ENCODE measurements at places on chromosomes 6 and 20.

- no peak for DNase-seq
Measured at GRCh38 chr20:51091406-51092195, 68.7 kb upstream of the KCNG1 start.

DNA sequence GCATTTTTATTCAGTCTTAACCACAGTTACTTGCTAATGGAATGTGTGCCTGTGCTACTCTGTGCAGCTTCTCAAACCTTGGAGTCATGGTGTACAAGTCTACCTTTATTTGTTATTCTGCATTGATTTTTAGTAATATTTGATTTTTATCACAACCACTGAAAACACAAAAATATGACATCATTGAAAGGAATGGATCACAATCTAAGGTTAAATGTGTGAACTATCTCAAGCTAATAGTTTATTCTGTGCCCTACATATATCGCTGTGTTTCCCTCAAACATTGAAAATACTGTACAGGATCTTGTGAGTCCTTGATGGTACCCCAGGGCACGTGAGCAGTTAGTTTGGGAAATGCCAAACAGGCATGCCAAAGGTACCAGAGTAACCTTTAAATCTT lies 573.4 kb downstream of the FRK start:
- DNase-seq = no peak

GRCh38 chr6:142356884-142357225 lies 55.0 kb downstream of the ADGRG6 start:
- no peak for DNase-seq

DNA sequence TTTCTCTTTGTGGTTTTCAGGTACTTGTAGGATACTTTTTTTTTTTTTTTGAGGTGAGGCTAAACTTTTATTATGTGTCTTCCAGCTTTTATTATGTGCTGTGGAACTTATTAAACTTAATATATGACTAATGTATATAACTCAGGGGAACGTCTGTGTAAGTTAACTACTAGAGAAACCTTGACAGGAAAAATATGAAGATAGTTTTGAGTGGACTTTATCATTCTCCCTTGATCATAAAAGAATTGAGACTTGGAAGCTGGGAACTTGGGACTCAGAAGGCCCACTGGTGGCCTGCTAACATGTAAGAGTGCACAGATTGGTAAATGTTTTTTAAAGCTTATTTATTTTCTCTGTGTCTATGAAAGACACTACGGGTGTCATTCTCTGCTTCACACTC lies 73.1 kb downstream of the CARMIL1 start:
- DNase-seq = no peak

- no peak for DNase-seq
Measured at GRCh38 chr6:6624269-6624990, 35.9 kb downstream of the LY86 start.

DNA sequence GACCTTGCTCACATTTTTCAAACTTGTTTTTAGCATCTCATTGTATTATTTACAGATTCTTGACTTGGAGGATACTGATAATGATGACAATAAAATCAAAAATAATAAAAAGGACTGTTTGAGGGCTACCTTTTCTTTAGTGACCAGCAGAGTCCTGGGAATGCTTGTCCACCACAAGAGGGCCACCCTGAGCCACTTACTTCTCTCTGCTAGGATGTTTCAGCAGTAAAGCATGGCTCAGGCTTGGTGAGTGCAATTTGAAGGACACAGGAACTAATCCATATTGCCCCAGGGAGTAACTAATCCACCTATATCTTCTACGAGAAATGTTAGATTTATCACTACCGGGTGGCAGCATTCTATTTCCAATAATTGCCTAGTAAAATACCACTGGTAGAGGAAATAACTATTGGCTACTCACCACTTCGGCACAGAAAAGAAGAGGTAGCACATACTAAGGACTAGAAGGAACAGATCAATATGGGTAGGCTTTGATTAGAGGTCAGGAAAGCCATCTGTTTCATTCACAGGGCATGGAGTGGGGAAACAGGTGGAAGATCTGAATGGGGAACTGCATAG lies 5.8 kb upstream of the KIAA0408 start:
- peak; percentile 30 for DNase-seq

DNA sequence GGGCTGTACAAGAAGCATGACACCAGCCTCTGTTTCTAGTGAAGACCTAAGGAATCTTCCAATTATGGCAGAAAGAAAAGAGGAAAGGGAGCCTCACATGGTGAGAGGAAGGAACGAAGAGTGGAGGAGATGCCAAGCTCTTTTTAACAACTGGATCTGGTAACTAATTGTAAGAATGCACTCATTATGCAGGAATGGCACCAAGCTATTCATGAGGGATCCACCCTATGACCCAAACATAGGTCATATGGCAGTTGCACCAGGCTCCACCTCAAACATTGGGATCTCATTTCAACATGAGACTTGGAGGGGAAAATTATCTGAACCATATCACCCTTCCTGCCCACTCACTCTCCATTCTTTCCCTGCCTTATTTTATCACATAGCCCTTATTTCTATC lies 496.0 kb upstream of the SPTLC3 start:
- no peak for DNase-seq

- DNase-seq = no peak
Measured at GRCh38 chr6:155090166-155090565, 95.1 kb downstream of the TIAM2 start.

- no peak for DNase-seq
Measured at GRCh38 chr6:110255211-110255750, 75.1 kb downstream of the CDC40 start.

DNA sequence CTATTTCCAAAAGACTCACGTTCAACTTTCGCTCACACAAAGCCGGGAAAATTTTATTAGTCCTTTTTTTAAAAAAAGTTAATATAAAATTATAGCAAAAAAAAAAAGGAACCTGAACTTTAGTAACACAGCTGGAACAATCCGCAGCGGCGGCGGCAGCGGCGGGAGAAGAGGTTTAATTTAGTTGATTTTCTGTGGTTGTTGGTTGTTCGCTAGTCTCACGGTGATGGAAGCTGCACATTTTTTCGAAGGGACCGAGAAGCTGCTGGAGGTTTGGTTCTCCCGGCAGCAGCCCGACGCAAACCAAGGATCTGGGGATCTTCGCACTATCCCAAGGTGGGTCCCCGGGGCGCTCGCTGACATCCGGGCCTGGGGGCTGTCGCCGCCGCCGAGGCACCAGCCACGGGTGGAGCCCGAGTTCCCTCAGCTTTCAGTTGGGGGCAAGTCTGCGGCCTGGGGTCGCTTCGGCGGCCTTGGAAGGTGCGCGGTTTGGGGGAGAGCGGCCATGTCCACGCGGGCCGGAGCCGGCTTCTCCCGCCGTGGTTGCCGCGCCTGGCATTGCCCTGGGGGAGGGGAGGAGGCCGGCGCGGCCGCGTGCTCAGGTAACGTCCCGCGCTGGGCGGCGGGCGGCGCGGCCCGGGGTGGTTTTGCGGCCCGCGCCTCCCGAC lies 429 bp downstream of the AMD1 start:
- no peak for DNase-seq

DNA sequence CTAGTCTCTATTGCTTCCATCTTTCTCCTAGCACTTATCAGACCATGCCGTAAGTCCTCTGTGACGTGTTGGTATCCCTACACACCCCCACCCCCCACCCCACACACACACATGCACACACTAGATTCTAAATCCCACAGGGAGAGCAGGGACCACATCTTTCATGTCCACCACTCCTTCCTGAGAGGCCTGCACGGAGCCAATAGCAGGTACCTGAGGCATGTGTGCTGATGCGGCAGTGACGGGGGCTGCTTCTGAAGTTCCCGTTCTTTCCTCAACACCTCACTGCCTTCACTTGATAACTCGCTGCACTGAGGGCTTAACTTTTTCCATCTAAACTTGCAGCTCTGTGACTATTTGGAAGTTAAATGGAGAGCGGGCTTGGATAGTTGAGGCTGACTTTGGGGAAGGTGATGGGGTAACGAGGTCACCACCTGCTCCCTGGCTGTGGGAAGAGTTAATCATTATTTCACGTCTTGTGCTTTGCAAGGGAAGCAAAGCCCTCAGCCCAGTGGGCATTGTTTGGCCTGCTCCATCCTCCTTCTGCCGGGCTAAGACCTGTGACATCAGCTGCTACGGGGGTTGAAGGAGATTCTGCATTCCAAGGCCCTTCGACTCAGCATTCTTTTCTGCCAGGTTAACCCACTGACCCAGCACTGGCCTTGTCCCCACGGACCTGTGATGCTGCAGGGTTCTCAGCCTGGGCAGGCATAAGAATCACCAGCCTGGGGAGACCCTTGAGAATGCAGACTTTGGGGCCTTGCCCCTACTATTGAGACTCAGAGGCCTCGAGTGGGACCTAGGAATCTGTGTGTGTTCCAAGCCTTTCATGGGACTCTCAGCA lies 187.8 kb downstream of the ANKRD60 start:
- DNase-seq = no peak

- no peak for DNase-seq
Measured at GRCh38 chr6:157516319-157517026, 135.5 kb downstream of the ZDHHC14 start.

DNA sequence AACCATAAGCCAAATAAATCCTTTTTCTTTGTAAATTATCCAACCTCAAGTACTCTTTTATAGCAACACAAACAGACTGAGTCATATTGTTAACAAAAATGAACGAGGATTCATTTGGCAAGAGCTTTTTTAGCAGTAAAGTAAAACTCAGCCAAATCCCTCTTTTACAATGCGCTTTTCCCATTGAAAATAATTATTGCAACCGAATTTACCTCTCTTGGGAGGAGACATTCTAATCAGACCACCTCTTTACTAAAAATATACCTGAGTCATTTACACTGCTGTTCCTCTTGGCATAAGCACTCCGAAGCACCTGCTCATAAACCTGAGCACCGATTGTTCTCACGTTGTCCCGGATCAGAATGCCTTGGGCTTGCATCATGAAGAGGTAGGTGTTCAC lies 57.4 kb downstream of the B4GALT5 start:
- no peak for DNase-seq

DNA sequence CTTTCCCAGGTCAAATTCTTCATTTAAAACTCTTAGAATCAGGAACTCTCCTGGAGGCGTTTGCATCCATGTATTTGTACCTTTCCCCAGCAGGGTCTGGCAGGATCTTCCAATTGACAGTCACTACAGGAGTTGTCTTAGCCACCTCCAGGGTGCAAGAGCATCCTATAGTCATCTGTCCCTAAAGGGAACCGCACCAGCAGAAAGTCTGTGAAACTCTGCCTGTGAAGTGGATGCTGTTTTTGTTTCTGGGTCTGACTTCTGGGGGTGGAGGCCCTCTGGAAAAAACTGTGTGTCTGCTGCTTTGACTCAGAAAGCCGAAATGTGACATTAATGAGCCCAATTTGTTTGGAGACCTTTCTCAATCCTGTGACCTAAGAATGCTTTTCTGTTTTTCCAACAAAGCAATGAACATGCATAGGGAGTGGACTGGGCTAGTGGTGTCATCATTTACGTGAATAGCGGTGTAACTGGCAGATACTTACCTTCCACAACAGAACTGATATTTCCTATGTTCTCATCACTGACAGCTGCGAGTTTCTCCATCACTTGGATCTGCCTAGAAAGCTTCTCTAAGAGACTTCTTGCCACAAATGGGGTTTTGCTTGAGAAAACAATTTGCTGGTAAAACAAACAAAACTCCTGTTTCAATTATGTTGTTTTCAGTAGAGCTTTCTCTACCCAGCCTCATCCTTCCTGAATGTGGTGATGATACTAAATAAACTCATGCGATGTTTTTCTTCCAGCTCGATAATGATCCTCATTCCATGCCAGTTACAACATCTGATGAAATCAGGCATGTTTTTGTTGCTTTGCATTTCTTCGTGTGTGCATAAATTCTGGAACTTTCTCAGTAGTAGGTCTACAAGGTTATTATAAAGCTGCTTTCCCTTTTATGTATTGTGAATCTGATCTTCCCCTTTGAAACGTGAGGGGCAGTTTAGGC lies 33.3 kb upstream of the ARMH2 start:
- DNase-seq = no peak

DNA sequence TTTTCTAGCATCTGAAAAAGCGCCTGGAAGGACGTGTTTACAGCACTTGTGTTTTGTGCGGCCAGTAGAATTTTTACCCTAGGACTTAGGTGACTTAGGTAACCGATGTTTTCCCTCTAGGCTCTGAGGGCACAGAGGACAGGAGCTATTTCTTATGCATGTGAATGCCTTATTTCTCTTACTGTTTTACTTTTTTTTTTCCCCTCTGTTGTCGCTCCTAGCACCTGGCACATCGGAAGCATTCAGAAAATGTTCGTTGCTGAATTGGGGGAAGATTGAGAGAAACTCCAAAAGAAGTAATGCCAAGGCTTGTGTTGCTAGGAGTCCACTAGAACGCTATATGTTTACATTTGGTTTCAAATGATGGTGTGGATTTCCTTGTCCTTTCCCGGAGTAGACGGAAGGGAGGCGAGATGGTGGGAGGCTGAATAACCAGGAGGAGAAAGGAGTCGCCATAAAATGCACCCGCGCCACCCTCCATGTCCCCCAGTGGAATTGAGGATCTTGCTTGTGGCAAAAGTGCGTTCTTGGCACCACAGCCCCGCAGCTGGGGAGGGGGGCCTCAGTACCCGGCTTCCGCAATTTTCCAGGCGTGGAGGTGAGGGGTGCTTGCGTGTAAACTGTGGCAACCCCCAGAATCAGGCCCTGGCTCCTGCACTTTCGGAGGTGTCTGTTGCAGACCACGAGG lies 6.9 kb downstream of the OLIG3 start:
- no peak for DNase-seq

DNA sequence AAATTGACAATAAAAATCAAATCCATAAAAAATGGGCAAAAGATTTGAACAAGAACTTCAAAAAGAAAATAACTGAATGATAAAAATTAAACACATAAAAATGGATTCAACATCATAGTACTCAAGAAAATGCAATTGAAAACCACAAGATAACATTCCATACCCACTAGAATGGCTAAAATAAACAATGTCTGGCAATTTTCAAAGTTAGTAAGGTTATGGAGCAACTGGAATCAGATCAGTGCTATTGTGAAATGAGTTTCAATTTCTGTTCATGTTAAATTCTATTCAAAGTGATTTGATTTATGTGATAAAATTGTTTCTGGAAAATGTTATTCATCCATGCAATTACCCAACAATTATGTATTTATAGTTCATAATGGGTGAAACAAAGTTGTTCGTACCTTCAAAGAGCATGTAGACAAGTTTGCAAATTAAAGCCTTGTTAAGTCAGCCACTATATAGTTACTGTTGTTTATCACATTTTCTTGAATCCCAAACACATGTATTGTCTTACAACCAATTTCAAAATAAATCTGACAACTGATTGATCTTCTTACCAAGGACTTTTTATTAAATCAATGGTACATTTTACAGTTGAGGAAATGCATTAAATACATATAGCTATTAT lies 151.5 kb upstream of the CENPW start:
- no peak for DNase-seq

DNA sequence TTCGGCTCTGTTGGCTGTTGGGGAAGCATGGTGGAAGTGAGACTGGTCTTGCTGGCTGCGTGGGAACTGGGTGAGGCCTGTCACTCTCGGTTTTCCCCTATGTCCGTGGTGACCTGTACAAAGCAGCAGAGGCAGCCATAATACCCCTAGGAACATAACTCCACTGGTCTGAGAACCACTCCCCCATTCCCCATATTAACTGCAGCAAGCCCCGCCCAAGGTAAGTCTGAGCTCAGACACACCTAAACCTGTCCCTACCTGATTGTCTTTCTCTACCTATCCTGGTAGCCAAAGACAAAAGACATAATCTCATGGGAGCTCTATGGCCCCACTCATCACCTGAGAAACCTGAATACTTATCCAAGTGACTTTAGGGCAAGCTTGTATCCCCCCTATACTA lies 156.3 kb upstream of the PHACTR1 start:
- DNase-seq = no peak

- no peak for DNase-seq
Measured at GRCh38 chr20:9160757-9161156, 91.9 kb downstream of the PLCB4 start.

GRCh38 chr6:53300656-53301551 lies 47.8 kb downstream of the ELOVL5 start:
- peak; percentile 46 for DNase-seq

- peak; percentile 35 for DNase-seq
Measured at GRCh38 chr20:51661609-51662178, 106.5 kb downstream of the ATP9A start.

Measured in central memory CD4-positive, alpha-beta T cell (primary cell).